ENCODE measurements at places on chromosomes 3 and 15. TPM values are rescaled to one million over a fixed set of nuclear protein-coding genes. Genes with fewer than 3 reads are reported as not detected.

SLC28A2 gene
- not detected for total RNA-seq

DNA sequence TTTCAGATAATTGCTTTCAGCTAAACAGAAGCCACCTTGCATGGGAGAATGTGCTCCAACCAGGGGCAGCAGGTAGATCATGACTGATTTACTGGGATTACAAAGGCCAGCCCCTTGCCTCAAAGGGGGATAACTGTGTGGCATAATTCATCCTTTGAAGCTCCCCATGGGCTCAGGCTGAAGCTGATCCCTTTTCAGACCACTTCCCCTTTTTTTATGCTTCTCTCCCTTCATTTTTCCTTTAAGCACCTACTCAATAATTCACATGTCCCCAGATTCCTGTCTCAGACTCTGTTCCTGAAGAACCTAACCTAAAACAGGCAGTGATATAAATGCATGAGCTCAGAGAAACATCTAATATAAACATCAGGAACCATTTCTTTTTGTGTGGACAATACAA lies 8.2 kb upstream of the MYRIP start:
- no peaks in the 10 kb centered on the region for H3K27me3 ChIP-seq
- DNase-seq: no peak
- H3K36me3 ChIP-seq: no peaks in the 10 kb centered on the region
- H3K27ac ChIP-seq: no peak overlapping the region
- no peak overlapping the region for H3K4me3 ChIP-seq

DNA sequence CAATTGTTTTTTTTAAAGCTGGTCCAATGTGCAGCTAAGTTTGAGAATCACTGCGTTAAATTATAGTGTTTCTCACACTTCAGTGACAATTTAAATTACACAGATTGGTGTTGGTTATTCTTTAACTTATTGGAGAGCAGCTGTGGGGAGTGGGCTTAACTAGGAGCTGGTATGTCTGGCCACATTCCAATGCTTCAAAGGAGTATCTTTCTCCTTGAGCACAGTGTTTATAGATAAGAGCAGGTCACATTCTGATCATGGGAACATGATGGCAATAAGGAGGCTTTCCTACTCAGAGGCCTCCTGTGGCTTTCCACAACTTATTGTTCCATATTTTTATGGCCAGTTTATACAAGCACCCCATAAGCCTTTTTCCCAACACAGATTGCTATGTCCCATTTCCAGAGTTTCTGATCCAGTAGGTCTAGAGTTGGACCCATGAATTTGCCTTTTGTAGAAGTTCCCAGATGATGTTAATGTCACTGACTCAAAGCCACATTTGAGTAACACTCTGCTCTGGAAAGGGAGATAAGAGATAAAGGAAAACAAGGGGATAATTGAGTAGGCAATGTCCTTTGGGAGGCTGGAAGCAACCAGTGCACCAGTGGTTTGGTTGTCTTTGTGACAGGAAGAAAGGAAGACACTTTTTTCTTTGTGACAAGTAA lies 33.0 kb upstream of the PLSCR4 start:
- H3K4me1 ChIP-seq: no peaks in the 10 kb centered on the region
- H3K27ac ChIP-seq: no peak overlapping the region
- no peaks in the 10 kb centered on the region for H3K36me3 ChIP-seq

GRCh38 chr15:48253172-48253571 lies 47.1 kb downstream of the SLC12A1 start:
- H3K27me3 ChIP-seq: peaks cover 9% of the 10 kb centered on the region
- H3K4me3 ChIP-seq: no peak overlapping the region
- no peaks in the 10 kb centered on the region for H3K4me1 ChIP-seq
- DNase-seq: no peak
- no peak overlapping the region for H3K27ac ChIP-seq

DNA sequence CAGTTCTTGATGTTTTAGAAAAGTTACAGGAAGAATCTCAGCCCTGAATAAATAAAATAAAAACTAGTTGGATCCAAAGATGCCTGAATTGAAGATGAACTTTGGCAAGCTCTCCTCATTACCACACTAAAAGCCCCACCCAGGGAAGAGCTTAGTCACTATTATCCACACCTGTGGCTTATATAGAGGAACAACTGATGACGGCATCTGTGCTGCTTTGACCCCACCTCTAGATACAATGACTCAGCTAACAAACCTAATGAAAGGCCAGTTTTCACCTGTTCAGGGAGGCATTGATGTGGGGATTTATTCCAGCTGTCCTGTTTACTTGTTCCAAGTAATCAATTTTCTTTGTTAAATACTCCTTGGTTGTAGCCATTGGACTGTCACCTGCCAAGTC lies 604.7 kb upstream of the EPHA6 start:
- H3K4me1 ChIP-seq: no peaks in the 10 kb centered on the region
- H3K27me3 ChIP-seq: no peaks in the 10 kb centered on the region
- no peaks in the 10 kb centered on the region for H3K36me3 ChIP-seq
- no peak overlapping the region for H3K27ac ChIP-seq
- no peak overlapping the region for H3K4me3 ChIP-seq

DNA sequence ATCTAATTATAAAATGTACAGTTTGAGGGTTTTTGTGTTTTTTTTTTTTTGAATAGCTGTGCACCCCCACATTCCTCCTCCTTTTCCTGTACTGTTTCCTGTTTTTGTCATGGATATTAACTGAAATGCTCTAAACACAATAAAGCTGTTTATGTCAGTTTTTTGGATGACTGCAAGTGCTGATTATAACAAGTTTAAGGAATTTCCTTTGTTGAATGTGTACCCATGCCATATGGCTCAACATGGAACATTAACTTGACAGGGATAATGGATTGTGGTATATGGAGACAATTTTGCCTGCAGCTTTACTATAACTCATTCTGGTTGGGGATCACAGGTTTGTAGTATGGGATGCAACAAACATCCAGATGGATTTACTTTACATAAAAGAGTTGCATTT lies 216.4 kb downstream of the TCF12 start:
- no peak for DNase-seq
- H3K4me1 ChIP-seq: peaks cover 43% of the 10 kb centered on the region
- no peak overlapping the region for H3K27ac ChIP-seq
- H3K4me3 ChIP-seq: no peak overlapping the region
- peaks cover 1% of the 10 kb centered on the region for H3K36me3 ChIP-seq

KLHL40 gene
- not detected for total RNA-seq

GRCh38 chr3:14810070-14810791 lies 8.5 kb upstream of the FGD5 start:
- peaks cover 84% of the 10 kb centered on the region for H3K27me3 ChIP-seq
- H3K27ac ChIP-seq: no peak overlapping the region
- no peak for DNase-seq
- H3K4me3 ChIP-seq: no peak overlapping the region

LTF gene
- total RNA-seq: not detected

- no peaks in the 10 kb centered on the region for H3K27me3 ChIP-seq
- no peaks in the 10 kb centered on the region for H3K36me3 ChIP-seq
- no peak overlapping the region for H3K27ac ChIP-seq
- DNase-seq: no peak
- no peaks in the 10 kb centered on the region for H3K4me1 ChIP-seq
Measured at GRCh38 chr3:25056036-25056755, 371.9 kb upstream of the RARB start.

CCR9 gene
- 9.7 TPM for total RNA-seq

BSN gene
- 0.12 TPM for total RNA-seq

DNA sequence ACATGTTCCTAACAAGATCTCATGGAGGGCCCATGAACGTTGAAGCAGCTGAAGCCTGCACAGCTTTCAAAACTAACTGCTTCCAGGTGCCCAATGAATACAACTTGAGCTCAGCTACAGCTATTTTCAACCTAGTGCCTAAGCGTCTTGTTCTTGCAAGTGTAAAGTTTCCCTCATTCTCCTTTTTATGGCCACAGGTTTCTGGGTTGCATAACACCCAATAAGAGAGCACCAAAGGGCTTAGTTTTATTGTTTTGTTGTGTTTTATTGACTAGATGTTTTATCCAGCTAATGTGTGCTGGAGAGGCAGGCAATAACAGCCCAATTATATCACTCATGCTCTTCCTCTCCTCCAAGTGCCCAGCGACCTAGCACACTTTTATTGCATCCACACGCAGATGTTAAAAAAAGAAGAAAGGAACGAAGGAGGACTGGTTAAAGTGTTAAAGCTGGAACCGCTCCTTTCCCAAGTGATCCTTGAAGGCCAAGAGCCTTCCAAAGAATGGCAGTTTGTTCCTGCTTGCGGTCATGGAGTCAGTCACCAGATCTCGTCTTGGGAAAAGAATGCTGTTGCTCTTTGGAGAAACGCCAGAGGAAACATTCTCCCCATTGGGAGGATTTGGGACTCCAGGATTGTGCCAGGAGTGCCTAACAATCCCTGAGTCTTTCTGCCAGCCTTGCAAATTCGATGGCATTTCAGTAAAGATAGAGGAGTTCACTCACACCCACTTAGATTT lies 156.9 kb downstream of the MEX3B start:
- DNase-seq: no peak
- H3K36me3 ChIP-seq: no peaks in the 10 kb centered on the region
- H3K4me1 ChIP-seq: no peaks in the 10 kb centered on the region
- H3K27ac ChIP-seq: no peak overlapping the region

GRCh38 chr3:168885028-168885427 lies 778.5 kb downstream of the MECOM start:
- no peaks in the 10 kb centered on the region for H3K36me3 ChIP-seq
- H3K27me3 ChIP-seq: no peaks in the 10 kb centered on the region
- no peak overlapping the region for H3K4me3 ChIP-seq
- no peak overlapping the region for H3K27ac ChIP-seq

GRCh38 chr3:177730814-177731213 lies 533.5 kb upstream of the TBL1XR1 start:
- peaks cover 2% of the 10 kb centered on the region for H3K36me3 ChIP-seq
- no peak overlapping the region for H3K4me3 ChIP-seq
- H3K27me3 ChIP-seq: no peaks in the 10 kb centered on the region
- H3K27ac ChIP-seq: no peak overlapping the region

SLC30A4 gene
- 2.9 TPM for total RNA-seq

GRCh38 chr3:17740721-17741141 lies 1.7 kb downstream of the TBC1D5 start:
- no peaks in the 10 kb centered on the region for H3K27me3 ChIP-seq
- peaks cover 52% of the 10 kb centered on the region for H3K4me1 ChIP-seq
- DNase-seq: no peak

RBMS3 gene
- 3.0 TPM for total RNA-seq

GRCh38 chr3:58246148-58247047 lies 8.8 kb downstream of the ABHD6 start:
- no peaks in the 10 kb centered on the region for H3K36me3 ChIP-seq
- DNase-seq: no peak
- H3K4me3 ChIP-seq: no peak overlapping the region
- no peak overlapping the region for H3K27ac ChIP-seq

ATP13A4 gene
- total RNA-seq: 3.7 TPM

GRCh38 chr3:53750253-53751210 lies 95.7 kb downstream of the CHDH start:
- H3K4me1 ChIP-seq: peaks cover 29% of the 10 kb centered on the region

GRCh38 chr3:123760817-123761216 lies 123.3 kb downstream of the MYLK start:
- no peak overlapping the region for H3K4me3 ChIP-seq
- peaks cover 34% of the 10 kb centered on the region for H3K27me3 ChIP-seq
- peaks cover 9% of the 10 kb centered on the region for H3K4me1 ChIP-seq
- H3K36me3 ChIP-seq: no peaks in the 10 kb centered on the region

GRCh38 chr15:86558252-86558651 lies 478.6 kb downstream of the AGBL1 start:
- H3K36me3 ChIP-seq: no peaks in the 10 kb centered on the region
- DNase-seq: no peak
- H3K4me1 ChIP-seq: no peaks in the 10 kb centered on the region
- no peaks in the 10 kb centered on the region for H3K27me3 ChIP-seq
- H3K27ac ChIP-seq: no peak overlapping the region
- no peak overlapping the region for H3K4me3 ChIP-seq

CNTN4 gene
- total RNA-seq: not detected

- no peak for DNase-seq
- H3K4me1 ChIP-seq: no peaks in the 10 kb centered on the region
- no peak overlapping the region for H3K4me3 ChIP-seq
- H3K27me3 ChIP-seq: no peaks in the 10 kb centered on the region
Measured at GRCh38 chr3:29329986-29330890, 49.4 kb downstream of the RBMS3 start.
